ENCODE measurements at places on chromosomes 3 and 15. TPM values are rescaled to one million over a fixed set of nuclear protein-coding genes. Genes with fewer than 3 reads are reported as not detected.

ZNF80 gene
- not detected for total RNA-seq

PIF1 gene
- total RNA-seq = 60.0 TPM

TIGIT gene
- total RNA-seq = 3.3 TPM

RBPMS2 gene
- total RNA-seq = not detected

DNA sequence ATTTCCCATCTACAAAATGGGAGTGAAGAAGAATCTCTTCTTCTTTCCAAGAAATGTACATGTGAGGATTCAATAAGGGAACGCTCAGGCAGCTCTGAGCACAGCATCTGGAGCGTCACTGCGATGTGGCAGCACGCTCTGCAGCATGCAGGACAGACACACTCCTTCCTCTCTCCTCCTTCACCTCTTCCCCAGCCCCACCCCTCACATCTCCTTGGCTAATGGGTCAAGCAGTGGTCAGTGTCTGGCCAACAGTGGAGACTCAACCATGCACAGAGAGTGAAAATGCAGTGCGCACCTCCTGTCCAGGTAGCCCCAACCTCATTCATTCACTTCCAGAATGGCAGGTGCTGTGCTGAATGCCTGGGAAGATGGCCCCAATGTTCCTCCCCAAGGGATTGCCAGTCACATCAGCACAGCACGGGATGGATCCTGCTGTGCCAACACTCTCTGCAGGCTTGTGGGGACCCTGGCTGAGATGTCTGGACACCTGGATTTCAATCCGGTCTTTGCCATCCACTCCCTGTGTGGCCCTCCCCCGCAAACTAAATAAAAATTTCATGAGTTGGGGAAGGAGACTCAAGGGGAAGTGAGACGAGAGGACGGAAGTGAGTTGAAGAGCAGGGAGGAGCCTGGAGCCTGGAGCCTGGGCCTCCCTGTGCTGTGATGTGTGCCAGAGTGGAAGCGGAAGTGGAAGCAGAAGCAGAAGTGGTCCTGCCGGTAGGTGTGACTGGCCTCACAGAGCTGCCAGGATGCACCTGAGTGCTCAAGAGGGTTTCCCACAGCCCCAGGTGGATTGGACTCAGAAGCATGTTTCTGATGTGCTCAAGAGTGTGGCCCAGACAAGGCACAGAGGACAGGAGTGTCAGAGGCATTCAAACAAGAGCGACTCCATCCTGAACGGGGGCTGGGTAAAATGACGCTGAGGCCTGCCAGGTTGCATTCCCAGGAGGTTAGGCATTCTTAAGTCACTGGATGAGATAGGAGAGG, 163.9 kb downstream of the SMAD6 start:
- DNase-seq = peak; percentile 96

DNA sequence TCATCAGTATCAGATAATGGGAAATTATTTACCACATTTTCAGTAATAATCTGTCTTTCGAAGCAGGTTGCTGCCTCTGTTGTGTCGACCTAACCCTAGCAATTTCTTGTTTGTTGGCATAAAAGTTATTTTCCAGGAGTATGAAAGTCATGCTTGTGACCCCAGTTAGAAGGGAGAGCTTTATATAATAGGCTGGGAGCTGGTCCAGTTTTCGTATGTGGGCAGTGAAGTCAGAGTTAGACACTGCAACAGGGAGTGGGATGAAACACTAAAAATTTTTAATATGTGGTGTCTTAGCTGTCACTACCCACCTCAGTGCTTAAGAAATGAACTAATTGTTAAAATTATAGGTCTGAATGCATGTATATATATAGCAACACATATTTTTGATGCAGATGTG, 348.5 kb downstream of the FEZF2 start:
- no peak for DNase-seq

DNA sequence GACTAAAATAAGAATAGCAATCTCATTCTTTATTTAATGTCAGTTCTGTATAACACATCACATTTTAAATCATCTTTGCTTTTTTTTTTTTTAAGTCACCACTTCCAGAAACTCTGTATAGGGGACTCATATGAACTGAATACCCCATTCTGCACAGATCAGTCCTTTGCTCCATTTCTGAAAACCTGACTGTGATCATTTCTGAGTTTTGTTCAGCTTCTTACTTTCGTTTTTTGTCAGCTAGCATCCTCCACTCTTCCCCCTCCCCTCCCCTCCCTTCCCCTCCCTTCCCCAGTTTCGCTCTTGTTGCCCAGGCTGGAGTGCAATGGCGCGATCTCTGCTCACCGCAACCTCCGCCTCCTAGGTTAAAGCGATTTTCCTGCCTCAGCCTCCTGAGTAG, 49.8 kb upstream of the SGO1 start:
- DNase-seq = no peak

GRCh38 chr3:64533617-64534317, 154.0 kb downstream of the ADAMTS9 start:
- peak; percentile 86 for DNase-seq

DNA sequence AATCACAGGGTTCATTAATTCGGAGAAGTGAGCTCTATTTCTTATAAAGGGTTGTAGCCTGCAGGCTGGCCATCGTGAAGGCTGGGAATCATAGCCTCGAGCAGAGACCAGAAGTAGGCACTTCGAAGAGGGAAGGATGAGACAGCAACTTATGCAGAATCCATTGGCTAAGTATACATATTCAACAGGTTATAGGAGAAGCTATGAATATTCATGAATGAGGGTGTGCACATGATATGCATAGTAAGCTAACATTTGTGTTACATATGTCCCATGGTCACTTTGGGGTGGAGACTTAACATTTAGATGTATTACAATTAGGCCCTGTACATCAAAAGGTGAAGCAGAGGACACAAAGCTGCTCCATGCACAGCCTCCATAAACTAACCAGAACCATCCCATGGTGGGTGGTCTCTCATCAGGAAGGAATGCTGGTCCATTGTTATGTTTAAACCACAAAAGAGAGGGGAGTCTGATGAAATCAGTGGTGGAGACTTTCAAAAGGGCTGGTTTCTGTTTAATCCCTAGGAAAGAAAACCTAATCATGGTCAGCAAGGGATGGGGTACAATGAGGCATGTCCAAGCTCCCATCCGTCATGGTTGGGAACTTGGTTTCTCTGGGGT, 80.8 kb upstream of the FHIT start:
- DNase-seq = no peak

DNA sequence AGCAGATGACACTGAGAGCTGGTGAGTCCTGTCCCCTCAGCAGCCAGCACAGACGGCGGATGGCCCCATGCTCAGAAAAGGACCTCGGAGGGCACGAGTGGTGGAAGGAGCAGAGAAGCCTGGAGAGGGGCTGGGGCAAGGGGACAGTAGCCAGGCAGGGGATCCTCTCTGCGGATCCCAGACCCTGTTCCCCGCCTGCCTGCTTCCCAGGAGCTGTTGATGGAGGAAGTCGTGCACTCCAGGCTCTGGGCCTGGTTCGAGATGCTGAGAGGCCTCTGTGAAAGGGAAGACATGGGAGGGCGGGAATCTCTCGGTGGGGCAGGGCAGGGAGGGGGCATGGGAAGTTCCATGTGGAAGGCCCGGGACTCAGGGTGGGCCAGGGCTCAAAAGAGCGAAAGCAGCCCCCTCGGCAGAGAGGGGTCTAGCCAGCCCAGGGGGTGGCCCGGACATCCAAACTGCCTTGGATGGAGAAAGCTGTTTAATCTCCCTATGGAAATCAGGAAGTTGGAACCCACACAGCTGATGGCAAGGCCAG, 47.9 kb upstream of the MAGEF1 start:
- no peak for DNase-seq

DNA sequence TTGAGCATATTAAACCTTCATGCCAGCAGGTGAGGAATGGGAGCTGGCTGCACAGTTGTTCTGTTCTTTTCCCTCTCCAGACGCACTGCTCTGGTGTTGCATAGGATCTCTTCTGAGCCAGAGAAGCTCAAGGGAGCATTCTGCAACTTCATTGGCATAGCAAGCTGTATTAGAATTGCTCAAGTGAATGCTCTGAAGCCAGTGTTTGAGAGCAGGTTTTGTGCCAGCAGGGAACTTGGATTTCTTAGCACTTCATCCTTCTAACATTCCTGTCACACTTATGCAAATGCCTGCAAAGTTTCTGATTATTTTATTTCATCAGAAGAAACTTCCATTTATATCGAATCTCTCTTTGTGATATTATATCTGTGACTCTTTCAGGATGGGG, 366.6 kb downstream of the AGBL1 start:
- no peak for DNase-seq

- peak; percentile 74 for DNase-seq
Observed at GRCh38 chr3:179324270-179324754, 1.5 kb downstream of the ZNF639 start.
